Natural killer cell treated with Interleukin-12 subunit alpha and Interleukin-12 subunit beta and Interleukin-15 and Interleukin-18, amount 100 ng/mL, for 72 hours (primary cell): ENCODE measurements at places on chromosomes 16 and 17. TPM values are rescaled to one million over a fixed set of nuclear protein-coding genes. Genes with fewer than 3 reads are reported as not detected.

DNA sequence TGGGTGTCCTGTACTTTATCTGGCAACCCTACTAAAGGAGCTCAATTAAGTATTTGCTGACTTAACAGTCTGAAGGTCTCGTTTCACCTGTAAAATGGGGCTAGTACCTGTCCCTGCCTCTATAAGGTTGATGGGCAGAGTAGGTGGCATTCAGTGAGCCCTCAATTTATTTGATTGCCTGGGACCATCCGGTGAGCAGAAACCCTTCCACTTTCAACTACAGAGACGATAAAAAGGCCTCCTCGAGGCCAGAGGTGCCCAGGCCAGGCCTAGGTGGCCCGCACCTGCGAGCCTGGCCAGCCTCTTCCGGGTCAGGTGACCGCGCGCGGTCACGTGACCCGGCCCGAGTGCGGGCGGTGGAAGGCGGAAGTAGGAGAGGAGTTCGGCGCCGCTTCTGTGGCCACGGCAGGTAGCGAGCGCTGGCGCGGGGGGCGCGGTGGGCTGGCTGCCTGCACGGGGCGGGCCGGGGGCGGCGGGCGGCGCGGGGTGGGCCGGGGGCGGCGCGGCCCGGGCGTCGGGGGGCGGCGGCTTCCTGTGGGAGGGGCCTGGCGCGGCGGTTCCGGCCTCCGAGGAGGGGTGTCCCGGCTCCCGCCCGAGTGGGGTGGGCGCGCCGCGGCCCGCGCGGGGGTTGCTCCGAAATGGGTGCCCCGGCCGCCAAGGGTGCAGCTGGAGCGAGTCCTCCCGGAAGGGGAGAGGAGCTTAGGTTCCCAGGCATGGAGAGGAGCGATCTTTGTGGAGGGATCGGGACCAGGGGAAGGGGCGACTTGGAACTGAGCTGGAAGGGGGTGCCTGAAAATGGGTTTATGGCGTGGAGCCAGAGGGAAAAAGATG is at the start of gene WWP2:
Gene WWP2 (plus strand): TSS at position 350 of the 831 bp plus-strand sequence. CDS start 24,679 bp downstream, outside the sequence.
- DNase-seq, result peak; percentile 79

DNA sequence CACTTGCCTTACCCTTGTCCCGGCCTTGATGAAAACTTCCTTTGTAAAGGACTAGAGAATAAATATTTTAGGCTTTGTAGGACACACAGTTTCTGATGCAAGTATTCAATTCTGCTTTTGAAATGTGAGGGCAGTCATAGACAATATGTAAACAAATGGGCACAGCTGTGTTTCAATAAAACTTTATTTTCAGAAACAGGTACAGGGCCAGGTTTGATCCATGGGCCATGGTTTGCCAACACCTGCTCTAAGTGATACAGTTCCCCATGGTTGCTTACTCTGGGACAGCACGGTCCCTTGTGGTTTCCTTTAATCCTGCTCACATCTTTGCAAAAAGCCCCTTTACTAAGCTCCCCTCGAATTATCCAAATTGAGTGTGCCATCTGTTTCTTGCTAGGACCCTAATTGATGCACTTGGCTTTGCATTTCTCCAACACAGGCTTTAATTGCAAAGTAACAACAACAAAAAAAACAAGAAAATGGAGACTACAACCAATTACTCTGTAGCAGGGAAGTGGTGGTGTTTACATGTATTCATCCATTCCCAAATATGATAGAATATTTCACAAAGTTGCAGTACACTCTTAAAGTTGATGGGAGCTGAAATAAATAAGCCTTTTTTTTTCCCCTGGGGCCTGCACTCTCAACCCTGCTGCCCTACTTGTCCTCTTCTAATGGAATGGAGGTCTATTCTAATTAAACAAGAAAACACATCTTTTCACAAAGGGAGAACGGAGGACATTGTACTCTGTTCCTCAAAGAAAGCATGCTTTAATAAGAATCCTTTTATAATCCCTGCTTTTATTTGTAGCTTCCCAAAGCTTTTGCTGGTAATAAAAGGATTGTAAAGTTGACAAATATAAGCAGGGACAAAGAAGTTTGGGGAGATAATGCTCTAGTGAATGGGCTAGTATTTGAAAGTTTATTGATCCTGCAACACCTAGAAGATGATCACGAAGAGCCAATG is 37.7 kb upstream of the TOX3 start:
- no peak for DNase-seq

- no peak for DNase-seq
Observed at GRCh38 chr16:11973070-11973469, 3.5 kb upstream of the SNX29 start.

DNA sequence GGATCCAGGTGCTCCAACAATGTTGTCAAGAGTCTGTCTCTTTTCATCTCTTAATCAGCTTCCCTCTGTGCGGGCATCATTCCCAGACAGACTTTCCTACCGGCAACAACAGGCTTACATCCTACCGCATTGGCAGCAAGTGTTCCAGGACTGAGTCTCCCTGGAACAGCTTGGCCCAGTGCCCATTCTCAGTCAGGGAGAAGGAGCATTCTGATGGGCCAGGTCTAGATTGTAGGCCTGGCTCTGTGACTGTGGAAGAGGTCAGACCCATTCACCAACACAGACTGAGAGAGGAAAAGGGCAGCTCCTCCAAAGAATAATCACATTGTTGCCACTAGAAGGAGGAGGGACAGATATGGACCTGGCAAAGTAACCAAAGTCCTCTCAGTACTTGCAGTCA is 68.1 kb upstream of the TMEM132E start:
- DNase-seq, result no peak

DNA sequence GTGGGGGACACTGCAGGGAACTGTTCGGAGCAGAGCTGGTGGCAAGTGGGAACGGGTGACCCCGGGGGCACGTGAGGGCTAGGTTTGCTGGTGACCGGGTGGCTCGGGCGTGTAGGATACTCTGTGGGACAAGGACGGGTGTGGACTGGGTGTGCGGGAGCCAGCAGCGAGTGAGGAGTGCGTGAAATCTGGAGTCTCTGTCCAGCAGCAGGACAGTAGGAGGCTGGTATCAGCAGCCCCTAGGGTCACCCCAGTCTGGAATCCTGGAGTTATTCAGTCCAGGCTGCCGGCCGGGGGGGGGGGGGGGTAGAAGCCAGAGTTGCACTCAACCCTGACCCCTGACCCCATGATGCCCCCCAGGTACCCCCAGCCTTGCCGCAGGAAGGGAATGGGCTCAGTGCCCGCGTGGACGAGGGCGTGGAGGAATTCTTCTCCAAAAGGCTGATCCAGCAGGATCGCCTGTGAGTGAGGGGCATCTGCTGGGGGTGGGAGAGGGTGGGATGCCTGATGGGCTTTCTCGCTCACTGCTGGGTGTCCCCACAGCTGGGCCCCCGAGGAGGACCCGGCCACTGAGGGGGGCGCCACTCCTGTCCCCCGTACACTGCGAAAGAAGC is 6.2 kb downstream of the ACD start:
- DNase-seq, result no peak

DNA sequence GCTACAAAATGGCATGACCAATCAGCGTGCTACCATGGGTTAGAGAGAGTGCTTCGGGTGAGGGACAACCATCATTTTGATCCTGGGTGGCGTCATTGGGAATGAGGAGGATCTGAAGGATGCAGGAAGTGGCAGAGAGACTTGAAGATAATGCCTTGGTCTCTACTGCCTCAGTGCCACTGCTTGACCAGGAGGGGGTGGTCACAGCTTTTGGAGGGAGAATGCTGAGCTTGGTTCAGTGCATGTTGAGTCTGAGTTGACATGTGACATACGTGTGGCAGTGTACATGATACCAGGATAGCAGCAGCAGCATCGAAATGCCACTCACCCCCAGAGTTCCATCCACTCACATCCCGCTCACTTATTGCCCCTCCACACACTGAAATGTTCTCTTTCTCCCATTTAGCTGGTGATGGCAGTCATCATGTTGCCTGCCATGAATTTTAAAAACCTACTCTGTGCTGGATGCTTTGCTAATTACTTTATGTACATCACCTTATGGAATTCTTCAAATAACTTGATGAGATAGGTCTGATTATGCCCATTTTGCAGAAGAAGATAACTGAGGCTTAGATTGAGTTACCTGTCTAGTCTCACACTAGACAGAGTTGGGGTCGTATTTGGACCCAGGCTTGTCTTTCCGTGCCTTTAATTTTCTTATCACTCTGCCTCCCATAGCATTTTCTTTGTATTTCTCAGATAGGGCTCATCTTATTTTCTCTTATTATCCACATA is 36.7 kb downstream of the ARSG start:
- DNase-seq, result no peak

DNA sequence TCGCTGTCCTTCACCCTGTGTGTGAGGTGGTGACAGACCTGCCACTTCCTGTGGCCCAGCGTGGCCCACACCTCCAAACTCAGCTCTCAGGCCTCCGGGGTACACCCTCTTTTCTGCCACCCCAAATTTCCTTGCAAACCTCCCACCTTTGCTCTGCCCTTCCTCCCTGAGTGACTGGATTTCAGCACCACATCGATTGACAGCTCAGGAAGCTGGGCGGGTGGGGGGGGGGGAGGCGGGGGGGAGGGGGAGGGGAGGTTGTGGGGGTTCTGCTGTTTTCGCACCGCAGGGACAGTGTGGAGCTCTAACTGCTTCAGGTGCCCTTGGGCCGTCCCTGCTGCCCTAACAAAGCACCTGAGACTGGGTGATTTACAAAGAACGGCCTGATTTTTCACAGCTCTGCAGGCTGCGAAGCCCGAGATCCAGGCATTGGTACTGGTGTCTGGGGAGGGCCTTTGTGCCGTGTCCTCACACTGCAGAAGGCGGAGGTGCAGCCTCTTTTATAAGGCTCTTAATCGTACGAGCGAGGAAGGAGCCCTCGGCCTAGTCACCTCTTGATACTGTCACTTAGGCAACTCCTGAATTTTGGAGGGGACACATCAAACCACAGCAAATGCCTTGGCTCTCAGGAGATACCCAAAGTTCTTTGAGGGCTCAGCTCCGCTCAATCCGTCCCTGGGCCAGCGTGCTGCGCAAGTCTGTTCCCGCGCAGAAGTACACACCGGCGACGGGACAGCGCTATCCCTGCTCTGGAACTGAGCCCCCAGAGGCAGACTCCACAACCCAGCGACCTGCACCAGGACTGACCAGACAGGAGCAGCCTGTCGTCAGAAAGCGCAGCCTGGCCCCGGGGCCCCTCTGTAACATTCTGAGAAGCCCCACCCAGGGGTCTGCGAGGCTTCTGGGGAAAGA is 3.6 kb downstream of the NDUFAF8 start:
- no peak for DNase-seq

- no peak for DNase-seq
Observed at GRCh38 chr16:8474587-8474986, 115.7 kb downstream of the TMEM114 start.

DNA sequence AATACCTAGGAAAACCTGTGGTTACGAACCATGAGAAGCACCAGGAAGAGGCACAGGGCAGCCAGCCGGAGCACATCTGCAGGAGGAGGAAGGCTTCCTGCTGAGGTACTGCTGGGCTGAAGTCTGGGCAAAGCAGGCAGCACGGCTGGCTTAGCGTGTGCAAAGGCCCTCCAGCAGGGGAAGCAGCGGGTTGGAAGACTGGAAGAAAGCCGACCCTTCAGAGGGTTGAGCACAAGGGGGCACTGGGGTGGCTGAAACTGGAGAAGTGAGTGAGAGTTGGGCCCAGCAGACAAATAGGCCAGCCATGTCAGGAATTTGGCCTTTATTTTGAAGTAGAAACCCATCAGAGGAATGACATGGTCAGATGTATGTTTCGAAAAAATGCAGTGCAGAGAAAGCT is 12.1 kb upstream of the HSD3B7 start:
- DNase-seq, result no peak

The FBXW10 gene
- total RNA-seq, result not detected

The TBC1D3D gene
- not detected for total RNA-seq

The MEOX1 gene
- not detected for total RNA-seq
